Activated T-helper 2 cell treated with anti-CD3 and anti-CD28 coated beads, Interferon-gamma antibody, Interleukin-2, Interleukin-4, amounts not matched to agents 10 μg/mL and 5 μg/mL and 100 μg/mL, durations not matched to agents 14 hours and 24 hours and 36 hours (primary cell): ENCODE measurements at places on chromosomes 12 and 14. TPM values are rescaled to one million over a fixed set of nuclear protein-coding genes. Genes with fewer than 3 reads are reported as not detected.

DNA sequence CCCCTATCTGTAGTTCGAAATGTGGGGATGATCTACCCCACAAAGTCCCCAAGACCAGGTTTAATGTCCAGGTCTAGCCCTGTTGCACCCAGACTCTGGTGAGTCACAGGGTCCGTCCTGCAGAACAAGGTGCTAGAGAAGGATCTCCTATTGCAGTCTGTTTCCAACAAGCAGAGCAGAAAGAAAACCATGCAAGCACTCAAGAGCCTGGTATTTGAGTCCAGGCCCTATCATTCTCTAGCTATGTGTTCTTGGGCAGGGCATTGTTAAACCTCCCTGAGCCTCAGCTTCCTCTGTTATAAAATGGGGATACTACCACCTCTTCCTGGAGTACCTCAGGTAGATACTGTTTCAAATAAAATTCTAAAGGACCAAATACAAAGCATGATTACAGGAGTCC is 24.4 kb downstream of the MAP3K9 start:
- H3K27me3 ChIP-seq = no peaks in the 10 kb centered on the region
- no peak overlapping the region for H3K4me3 ChIP-seq
- peaks cover 3% of the 10 kb centered on the region for H3K36me3 ChIP-seq

Gene EML5
- total RNA-seq = 0.39 and 0.55 TPM in 2 replicates

GRCh38 chr14:68947802-68948201 is 31.3 kb downstream of the ACTN1 start:
- no peaks in the 10 kb centered on the region for H3K36me3 ChIP-seq
- H3K27me3 ChIP-seq = no peaks in the 10 kb centered on the region
- no peak overlapping the region for H3K4me3 ChIP-seq
- no peak overlapping the region for H3K27ac ChIP-seq
- no peak for DNase-seq

GRCh38 chr12:38465020-38465419 is 148.4 kb downstream of the ALG10B start:
- no peak overlapping the region for H3K27ac ChIP-seq
- H3K4me3 ChIP-seq = no peak overlapping the region

- H3K36me3 ChIP-seq = no peaks in the 10 kb centered on the region
- peaks cover 66% of the 10 kb centered on the region for H3K27me3 ChIP-seq
- DNase-seq = peak; percentile 17
- H3K4me3 ChIP-seq = peak overlapping the region; percentile 62
- H3K4me1 ChIP-seq = peaks cover 4% of the 10 kb centered on the region
Measured at GRCh38 chr14:69260861-69261564, 1.1 kb downstream of the GALNT16 start.

DNA sequence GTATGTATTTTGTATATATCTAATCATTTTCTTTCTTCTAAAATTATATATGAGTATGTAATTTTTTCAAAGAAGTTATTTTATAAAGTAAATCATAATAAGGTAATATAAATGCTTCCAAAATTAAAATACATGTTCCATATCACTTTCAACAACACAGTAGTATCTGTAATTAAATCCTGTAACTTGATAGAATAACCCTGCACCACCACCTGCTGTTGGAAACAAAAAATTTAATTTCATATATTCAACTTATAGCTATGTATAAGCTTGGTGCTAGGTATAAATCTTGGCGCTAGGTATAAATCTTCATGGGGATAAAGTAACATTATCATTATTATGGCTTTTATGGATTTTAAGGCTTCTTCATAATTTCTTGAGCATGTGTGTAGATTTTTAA is 149.7 kb upstream of the DCN start:
- no peak for DNase-seq
- H3K4me3 ChIP-seq = no peak overlapping the region
- peaks cover 10% of the 10 kb centered on the region for H3K27me3 ChIP-seq
- H3K36me3 ChIP-seq = no peaks in the 10 kb centered on the region
- H3K27ac ChIP-seq = no peak overlapping the region
- no peaks in the 10 kb centered on the region for H3K4me1 ChIP-seq

Gene TAS2R8
- not detected in 2 replicates for total RNA-seq

- no peak for DNase-seq
- H3K27ac ChIP-seq = no peak overlapping the region
- no peaks in the 10 kb centered on the region for H3K4me1 ChIP-seq
- H3K4me3 ChIP-seq = no peak overlapping the region
- H3K27me3 ChIP-seq = peaks cover 31% of the 10 kb centered on the region
Measured at GRCh38 chr14:77157740-77158139, 16.1 kb upstream of the ZDHHC22 start.

Gene GUCY2C
- total RNA-seq = not detected in 2 replicates

Gene NDRG2
- 1.1 and 1.8 TPM in 2 replicates for total RNA-seq

Gene EID3
- 9.4 and 10.1 TPM in 2 replicates for total RNA-seq

DNA sequence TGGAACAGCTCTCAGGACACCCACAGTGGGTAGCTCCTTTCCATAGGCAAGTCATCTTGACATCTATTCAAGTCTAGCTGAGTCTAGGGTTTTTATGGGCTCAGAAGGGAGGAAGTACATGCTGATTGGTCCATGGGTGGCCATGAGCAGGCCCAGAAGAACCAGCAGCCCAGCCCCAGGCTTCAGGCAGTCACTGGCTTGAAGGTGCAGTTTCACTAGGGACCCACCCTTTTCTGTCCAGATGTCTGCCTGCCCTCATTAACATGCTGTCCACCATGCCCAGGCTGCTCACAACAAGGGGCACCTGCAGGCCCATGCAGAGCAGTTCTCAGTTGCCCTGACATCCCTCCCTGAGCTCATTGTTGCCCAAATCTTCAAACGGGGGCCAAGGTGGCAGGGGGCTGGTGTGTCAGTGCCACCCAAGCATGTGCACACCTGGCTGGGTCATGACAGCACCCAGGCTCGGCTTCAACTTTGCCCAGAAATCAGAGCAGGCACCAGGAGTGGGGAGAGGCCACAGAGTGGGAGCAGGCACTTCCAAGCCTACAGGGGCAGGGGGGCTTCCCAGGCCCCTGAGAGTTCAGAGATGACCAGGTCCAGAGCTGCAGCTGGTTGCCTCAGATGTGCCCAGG is 18.7 kb upstream of the LGR5 start:
- H3K27me3 ChIP-seq = peaks cover 4% of the 10 kb centered on the region
- H3K4me1 ChIP-seq = no peaks in the 10 kb centered on the region
- no peak overlapping the region for H3K4me3 ChIP-seq

DNA sequence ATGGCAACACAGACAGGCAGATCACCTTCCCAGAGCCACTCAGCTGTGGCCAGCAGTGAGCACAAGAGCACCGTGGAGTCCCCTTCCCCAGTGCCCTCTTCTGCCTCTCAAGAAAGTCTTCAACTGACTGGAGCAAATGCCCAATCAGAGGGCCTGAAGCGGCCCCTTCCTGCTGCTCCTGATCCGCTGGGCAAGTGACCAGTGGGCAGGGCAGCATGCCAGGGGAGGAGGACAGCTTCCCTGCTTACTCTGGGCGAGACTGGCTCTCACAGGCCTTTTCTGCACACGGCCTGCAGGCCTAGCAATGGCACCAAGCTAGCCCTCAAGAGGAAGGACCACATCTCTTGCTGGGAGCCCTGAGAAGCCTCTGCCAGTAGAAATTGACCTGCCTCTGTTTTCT is 890 bp downstream of the KRT71 start:
- no peak for DNase-seq
- no peaks in the 10 kb centered on the region for H3K36me3 ChIP-seq
- no peak overlapping the region for H3K27ac ChIP-seq
- no peak overlapping the region for H3K4me3 ChIP-seq

Gene SLC6A15
- not detected in 2 replicates for total RNA-seq

Gene LRTM2
- 0.07 and 0.09 TPM in 2 replicates for total RNA-seq

Gene GPHB5
- total RNA-seq = not detected in 2 replicates

DNA sequence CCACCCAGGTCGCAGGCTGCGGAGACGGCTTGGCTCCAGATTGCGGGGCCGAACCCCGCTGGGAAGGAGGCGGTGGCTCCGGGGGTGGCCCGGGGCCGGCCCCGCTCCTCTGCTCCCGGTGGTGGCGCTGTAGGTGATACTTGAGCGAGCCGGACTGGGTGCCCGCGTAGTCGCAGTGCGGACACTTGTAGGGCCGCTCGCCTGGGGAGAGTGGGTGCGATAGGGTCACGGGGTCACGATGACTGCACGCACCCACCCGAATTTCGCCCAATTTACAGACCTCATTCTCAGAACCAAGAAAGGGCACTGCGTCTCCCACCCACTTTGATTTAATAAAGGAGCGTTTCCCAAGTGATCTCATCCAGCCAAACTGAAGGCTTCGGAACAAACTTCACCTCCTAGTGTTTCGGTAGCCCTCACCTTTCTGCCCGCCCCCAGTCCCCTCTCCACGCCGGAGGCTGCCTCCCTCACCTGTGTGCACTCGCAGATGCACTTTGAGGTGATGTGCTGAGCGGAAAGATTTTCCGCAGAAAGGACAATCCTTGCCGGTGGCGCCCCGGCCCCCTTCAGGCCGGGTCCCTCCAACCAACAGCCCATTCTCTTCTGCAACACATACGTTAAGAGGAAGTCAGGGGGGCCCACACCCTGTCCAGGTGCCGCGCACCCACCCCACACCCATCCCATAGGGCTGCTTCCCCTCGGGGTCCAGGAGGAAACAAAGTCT is 7.4 kb downstream of the ZNF219 start:
- no peak for DNase-seq
- H3K4me3 ChIP-seq = no peak overlapping the region
- peaks cover 8% of the 10 kb centered on the region for H3K27me3 ChIP-seq

DNA sequence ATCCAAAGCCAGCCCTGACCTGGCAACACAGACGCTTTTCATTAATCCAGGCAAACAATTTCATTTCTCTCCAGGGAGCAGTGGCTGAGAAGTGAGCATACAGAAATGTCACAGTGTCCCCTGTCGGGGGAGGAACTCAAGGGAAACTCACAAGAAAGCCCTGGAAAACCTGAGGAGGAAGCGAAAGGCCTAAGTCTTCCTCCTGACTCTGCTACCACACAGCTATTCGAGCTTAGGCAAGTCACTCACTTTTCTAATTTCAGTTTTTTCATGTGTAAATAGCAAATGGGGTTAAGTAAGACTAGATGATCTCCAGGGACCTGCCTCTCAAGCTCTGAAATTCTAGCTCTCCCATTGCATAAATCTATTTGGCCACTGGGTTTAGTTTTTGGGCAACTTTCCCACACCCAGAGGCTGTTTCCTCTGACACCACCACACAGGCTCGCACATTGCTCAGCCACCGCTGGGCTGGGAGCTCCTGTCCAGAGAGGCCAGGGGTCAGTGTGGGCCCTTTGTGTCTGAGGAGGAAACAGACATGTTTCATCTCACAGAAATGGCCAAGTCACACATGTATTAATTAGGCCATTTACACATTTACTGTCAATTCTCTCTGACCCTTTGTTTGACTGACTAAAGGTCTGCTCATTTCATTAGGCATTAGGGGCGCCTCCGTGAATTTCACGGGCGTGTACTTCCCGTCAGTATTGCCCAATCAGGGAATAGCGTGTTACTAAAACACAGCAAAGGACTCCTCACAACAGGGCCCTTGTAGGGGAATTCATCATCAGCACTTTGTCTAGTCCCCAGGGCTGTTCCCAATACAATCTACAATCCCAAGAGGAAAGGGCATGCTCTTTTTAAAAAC is 9.8 kb upstream of the PNMA1 start:
- H3K4me3 ChIP-seq = no peak overlapping the region
- H3K36me3 ChIP-seq = peaks cover 87% of the 10 kb centered on the region
- H3K27ac ChIP-seq = no peak overlapping the region
- peaks cover 25% of the 10 kb centered on the region for H3K4me1 ChIP-seq

GRCh38 chr12:70852416-70853150 is 68.0 kb downstream of the PTPRR start:
- no peaks in the 10 kb centered on the region for H3K27me3 ChIP-seq
- no peak overlapping the region for H3K4me3 ChIP-seq
- no peak for DNase-seq
- no peak overlapping the region for H3K27ac ChIP-seq
- no peaks in the 10 kb centered on the region for H3K36me3 ChIP-seq

- H3K4me1 ChIP-seq = peaks cover 14% of the 10 kb centered on the region
- H3K36me3 ChIP-seq = peaks cover 23% of the 10 kb centered on the region
- DNase-seq = peak; percentile 47
Measured at GRCh38 chr12:55724226-55724939, 4.2 kb downstream of the RDH5 start.

GRCh38 chr14:94961386-94962165 is 191.7 kb upstream of the GSC start:
- H3K27me3 ChIP-seq = no peaks in the 10 kb centered on the region
- no peaks in the 10 kb centered on the region for H3K4me1 ChIP-seq
- H3K27ac ChIP-seq = no peak overlapping the region
- DNase-seq = no peak
- no peak overlapping the region for H3K4me3 ChIP-seq
- H3K36me3 ChIP-seq = no peaks in the 10 kb centered on the region

- no peak for DNase-seq
- H3K4me3 ChIP-seq = peak overlapping the region; percentile 93
- peak overlapping the region; percentile 81 for H3K27ac ChIP-seq
- no peaks in the 10 kb centered on the region for H3K27me3 ChIP-seq
- peaks cover 35% of the 10 kb centered on the region for H3K36me3 ChIP-seq
Measured at GRCh38 chr14:105021656-105022275, 883 bp upstream of the CDCA4 start.

- no peak overlapping the region for H3K27ac ChIP-seq
- peaks cover 2% of the 10 kb centered on the region for H3K4me1 ChIP-seq
- DNase-seq = no peak
- no peak overlapping the region for H3K4me3 ChIP-seq
- H3K27me3 ChIP-seq = peaks cover 5% of the 10 kb centered on the region
- H3K36me3 ChIP-seq = no peaks in the 10 kb centered on the region
Measured at GRCh38 chr12:27123642-27124041, 41.3 kb upstream of the C12orf71 start.

- peaks cover 4% of the 10 kb centered on the region for H3K36me3 ChIP-seq
- H3K27ac ChIP-seq = no peak overlapping the region
- H3K27me3 ChIP-seq = peaks cover 65% of the 10 kb centered on the region
- H3K4me1 ChIP-seq = peaks cover 6% of the 10 kb centered on the region
- peak; percentile 10 for DNase-seq
- peak overlapping the region; percentile 73 for H3K4me3 ChIP-seq
Measured at GRCh38 chr14:35534208-35534872, 376 bp downstream of the INSM2 start.

DNA sequence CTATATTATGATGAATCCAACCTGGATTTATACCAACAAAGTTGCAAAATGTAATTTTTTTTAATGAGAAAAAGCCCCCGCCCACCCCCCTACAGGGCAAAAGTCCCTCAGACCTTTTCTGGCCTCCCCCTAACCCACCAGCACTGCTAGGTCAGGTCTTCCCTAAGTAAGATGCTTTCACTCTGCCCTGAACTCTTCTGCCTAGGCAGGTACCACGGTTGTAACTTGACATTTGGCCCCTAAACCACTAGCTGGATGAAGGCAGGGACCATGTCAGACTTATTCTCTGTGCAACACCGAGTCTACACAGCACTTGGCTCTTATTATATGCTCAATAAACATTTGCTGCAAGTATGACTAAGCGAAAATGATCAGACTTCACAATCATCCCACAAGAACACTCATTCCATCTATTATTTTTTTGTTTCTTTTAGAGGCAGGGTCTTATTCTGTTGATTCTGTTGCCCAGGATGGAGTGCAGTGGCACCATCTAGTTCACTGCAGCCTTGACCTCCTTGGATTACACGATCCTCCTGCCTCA is 63.2 kb downstream of the SPRING1 start:
- no peaks in the 10 kb centered on the region for H3K36me3 ChIP-seq
- no peak overlapping the region for H3K4me3 ChIP-seq
- H3K27me3 ChIP-seq = peaks cover 6% of the 10 kb centered on the region
